ENCODE measurements at places on chromosomes 16 and 17. TPM values are rescaled to one million over a fixed set of nuclear protein-coding genes. Genes with fewer than 3 reads are reported as not detected.

DNA sequence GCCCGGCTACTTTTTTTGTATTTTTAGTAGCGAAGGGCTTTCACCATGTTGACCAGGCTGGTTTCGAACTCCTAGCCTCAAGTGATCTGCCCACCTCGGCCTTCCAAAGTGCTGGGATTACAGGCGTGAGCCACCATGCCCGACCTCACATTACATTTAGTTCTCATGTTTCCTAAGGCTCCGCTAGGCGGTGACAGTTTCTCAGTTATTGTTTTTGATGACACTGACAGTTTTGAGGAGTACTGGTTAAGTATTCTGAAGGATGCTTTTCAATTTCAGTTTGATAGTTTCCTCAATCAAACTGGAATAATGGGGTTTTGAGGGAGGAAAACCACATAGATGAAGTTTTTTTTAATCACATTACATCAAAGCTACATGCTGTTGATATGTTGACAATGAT lies 1028.5 kb downstream of the CDH8 start:
- no peak for DNase-seq

GRCh38 chr17:48878920-48879898 lies 13.4 kb upstream of the ATP5MC1 start:
- DNase-seq = peak; percentile 71

The ABCA8 gene
- total RNA-seq = not detected

DNA sequence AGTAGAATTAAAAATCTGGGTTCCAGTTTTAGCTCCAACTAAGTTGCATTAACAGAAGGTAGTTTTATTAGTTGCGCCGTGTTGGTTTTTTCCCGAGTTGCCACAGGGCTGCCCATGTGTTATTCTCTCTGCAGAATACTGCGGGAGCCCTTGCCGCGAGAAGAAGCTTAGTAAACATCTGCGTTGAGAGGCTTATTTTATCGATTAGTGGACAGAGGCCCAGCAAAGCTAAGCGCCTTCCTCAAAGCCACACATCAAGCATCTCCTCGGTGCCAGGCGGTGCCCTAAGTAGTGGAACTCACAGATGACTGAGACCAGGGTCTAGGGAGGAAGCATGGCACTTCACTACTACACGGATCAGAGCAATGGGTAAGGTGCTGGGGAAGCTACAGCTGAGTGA lies 212.3 kb upstream of the IRX5 start:
- no peak for DNase-seq

DNA sequence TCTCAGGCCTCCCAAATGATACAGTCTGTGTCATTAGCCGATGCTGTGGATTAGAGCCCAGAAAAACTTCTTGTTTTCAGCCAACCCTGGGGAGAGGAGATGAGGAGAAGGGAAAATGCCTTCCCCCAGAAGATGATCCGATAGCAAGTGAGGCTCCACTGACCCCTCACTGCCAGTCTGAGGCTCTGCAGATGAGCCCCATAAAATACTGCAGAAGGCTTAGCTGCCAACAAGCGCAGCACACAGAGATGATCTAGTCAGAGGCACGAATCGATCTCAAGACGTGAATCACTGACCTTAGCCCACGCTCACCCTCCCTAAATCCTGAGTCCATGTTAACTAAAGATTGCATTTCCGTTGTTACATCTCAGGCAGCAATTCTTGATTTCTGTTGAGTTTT lies 31.5 kb downstream of the SALL1 start:
- DNase-seq = no peak

DNA sequence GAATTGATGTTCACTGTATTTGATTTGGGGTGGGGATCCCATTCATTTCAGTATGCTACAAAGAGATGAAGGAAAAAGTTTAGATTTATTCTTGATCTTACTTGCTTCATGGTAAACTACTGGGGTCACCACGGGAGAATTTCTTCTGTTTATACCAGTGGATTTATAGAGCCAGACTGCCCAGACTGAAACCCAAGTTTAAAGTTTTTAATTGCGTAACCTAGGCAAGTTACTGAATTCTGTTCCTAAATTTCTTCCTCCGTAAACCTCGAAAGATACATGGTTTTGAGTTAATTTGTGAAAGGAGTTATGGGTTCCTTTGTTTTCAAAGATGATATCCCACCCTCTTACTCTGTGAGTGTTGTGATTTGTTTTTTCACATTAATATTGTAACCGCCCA lies 26.4 kb downstream of the PIGL start:
- no peak for DNase-seq

GRCh38 chr16:53966821-53967571 lies 263.0 kb downstream of the FTO start:
- no peak for DNase-seq

DNA sequence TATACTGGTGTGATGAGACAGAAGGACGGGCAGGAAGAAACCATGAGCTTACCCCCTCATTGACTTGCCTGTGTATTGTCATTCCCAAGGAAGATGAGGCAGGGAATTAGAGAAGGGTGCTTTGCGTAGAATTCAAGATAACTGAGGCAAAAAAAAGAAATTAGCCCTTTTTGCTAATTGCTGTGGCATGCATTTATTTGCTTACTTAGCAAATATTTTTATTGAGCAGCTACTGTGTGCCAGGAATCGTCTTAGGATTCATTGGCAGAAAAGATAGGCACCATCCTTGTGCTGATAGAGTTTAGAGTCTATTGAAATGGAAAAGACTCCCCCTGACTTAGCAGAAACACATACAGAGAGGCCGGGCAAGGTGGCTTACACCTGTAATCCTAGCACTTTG lies 541.9 kb downstream of the TMEM114 start:
- no peak for DNase-seq

DNA sequence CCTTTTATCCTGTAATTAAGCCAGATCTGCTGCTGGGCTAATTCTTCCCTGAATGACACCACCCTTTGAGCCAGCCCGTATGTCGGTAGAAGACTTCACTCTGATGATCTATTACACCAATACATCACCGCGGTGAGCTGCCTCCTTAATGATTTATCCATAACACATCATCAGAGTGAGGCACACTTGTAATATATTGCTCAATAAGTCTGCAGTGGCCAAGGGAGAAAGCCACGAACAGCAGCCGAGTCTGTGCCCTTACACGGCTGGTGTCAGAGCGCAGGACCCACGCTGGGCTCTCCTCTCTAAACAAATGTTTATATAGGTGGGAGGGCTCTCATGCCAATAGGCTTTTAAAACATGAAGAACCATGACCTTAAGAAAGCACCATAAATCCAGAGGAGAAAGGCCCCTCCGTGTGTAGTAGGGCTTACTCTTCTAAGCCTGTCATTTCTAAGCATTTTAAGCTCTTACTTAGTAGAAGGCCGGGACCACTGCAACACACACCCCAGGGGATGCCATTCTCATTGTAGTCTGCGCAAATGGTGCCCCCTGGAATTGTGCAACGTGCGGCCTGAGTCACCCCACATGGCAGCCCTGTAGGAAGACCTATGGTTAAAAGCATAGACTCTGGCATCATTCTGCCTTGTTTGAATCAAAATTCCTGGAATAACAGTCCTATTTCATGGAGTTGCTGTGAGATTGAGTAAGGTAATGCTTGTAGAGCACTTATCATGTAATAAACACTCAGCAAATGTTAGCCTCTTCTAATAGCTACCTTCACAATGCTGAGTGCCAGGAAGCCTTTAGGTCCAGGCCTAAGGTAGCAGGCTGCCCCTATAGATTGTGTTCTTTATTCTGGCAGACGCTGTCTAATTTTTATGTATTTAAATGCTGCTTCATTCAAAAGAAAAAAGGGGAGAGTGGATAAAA lies 26.1 kb downstream of the MRPS23 start:
- DNase-seq = no peak

The TBC1D3C gene
- total RNA-seq = not detected

DNA sequence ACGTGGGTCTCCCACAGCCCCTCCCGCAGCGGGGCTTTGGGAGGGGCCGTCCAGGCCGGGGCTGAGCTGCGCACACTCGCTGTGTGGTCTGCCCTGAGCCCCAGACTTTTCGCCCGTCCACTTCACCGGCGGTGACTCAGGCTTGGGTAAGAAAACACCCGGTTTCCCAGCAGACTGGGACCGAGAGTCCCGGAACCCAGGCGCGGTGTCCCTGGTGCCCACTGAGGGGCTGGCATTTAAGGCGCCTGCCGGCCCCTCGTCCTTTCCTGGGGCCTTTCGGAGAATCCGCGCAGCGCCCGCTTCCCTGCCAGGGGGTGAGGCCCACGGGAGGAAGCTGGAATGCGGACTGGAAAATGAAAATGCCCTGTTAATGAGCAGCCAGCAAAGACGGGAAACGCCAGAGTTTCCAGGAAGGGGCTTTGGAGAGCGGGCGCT lies 100.3 kb downstream of the C16orf95 start:
- DNase-seq = no peak

The FLYWCH1 gene
- total RNA-seq = 58.1 TPM

GRCh38 chr16:15605839-15606517 lies 37.0 kb downstream of the MARF1 start:
- no peak for DNase-seq

The BICDL2 gene
- not detected for total RNA-seq

The DNAH9 gene
- not detected for total RNA-seq

The GUCY2D gene
- not detected for total RNA-seq

DNA sequence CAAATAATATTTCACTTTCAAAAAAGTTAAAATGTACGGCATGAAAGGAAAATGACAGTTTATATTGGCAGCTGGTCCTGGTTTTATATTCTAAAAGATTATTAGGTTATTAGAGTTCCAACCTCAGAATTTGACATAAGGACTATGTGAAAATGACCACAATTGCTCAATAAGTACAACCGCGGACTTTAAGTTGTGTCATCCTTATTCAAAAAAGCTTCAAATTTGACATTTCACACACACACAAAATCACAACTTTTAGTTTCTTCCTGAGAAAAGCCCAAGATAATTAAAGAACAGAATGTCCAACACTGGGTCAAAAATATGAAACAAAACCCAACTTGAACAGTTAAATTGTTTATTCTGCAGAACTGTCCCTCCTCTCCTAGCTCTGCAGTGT lies 133.2 kb upstream of the AXIN2 start:
- DNase-seq = no peak

DNA sequence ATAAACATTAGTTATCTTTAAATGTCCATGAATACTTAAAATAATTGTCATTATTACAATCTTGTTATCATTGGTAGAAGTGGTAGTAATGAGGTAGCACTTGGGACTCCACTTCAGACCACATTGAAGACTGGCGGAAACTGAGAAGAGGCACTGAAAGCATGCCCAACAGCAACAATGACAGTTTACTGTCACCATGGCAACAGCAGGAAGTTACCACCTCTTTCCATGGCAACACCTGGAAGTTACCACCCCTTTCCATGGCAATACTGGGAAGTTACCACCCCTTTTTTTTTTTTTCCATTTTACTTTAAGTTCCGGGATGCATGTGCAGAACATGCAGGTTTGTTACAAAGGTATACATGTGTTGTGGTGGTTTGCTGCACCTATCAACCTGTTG lies 494.9 kb upstream of the RBFOX1 start:
- no peak for DNase-seq

DNA sequence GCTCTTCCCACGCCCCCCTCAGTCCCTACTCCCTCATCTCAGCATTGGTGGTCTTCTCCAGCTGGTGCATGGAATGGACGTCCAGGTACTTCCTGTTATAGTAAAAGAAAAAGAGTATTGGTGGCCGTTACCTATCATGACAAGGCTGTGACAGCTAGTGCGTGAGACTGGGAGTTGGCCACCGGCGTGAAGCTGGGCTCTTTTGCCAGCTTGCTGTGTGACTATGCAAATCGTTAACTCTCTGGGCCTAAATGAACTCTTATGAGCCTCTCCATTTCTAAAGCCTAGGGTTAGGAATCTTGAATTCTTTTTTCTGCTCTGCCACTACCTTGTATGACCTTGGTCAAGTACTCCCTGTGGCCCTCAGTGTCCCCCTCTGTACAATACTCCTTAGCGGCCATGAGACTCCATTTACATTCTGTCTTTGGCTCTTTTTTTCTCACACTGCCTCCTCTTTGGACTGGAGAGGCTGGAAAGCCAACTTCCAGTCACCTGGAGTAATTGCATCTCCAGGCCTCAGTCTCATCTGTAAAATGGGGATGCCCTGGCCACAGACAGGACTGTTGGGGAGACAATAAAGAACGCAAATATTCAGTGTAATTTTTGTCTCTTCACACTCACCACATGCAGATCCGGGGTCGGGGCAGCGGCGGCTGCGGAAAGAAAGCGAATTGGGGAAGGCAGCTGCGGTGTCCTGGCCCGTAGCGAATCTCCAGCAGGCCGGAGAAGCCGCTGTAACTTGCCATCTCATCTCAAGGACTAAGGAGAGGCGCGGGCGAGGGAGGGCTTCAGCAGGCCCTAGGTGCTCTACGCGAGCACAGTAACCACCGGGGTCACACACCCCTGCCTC lies 1.1 kb downstream of the CFAP119 start:
- no peak for DNase-seq

DNA sequence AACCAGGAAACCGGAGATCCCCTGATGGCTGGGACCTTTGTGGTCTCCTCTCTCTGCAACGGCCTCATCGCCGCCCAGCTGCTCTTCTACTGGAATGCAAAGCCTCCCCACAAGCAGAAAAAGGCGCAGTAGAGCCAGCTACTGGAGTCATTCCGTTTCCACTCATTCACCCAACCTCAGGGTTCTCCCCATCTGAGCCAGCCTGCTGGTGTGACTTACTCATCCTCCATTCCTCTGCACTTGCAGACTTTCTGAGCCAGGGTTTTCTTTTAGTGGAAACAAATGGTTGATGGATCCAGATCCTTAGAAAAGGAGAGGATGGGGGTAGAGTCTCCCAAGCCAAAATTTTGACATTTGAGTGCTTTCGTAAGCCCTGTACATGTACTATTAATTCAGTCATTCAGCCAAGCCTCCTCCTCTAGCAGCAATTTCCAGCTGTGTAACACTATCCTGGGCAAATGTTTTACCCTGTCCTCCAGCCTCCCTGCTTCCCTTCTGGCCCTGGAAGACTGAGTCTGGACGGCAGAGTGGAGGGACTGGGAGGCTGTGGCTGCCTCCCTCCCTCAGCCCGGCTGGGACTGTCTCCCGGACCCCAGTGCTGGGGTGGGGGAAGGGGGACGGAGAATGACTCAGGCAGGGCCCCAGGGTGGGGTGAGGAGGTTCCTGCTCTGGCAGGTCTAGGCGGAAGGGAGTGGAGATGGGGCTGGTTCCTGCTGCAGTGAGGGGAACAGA lies 2.3 kb downstream of the SOX15 start:
- DNase-seq = no peak

GRCh38 chr16:67943256-67943618 lies 683 bp downstream of the LCAT start:
- no peak for DNase-seq

DNA sequence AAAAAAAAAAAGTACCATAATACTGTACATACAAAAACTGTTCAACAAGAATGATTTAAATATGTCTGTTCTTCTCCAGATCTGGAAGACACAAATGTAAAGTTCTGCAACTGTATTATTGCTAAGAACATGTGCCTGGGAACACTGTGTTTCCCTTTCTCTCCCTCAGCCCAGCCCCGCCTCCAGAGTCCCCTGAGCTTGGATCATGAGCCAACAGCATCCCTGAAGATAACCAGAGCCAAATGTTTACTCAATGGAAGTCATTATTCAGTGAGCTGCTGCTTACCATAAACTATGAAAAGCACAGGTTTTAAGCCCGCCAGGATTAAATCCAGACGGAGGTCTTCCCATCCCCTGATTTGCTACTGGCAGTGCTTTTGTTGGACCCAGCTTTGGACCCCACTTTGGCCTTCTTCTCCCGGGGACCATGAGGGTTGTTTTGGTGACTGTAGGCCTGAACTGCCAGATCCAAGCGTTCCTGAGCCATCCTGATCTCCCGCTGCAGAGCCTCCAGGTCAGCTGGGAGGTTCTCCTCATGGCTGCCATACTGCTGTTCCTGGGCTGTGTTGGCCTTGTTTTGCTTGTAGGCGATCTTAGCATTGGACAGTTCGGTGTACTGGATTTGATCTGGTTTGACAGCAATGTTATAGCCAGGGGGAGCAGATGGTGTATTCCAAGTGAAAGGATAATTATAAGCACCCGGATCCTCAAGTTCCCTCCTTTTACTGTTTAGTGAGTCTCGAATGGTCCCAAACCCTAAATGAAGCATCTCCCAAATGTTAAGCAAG lies 25.6 kb downstream of the GJC1 start:
- no peak for DNase-seq

The KRTAP1-5 gene
- total RNA-seq = not detected

Measured in activated CD8-positive, alpha-beta memory T cell treated with anti-CD3 and anti-CD28 coated beads, Interleukin-2, amount 10 ng/mL, durations not matched to agents 7 days and 5 days (primary cell).